ENCODE measurements at places on chromosomes 3 and 15.

- no peak for DNase-seq
These were observed 43.9 kb downstream of the GOLIM4 start for GRCh38 chr3:168051531-168052471.

DNA sequence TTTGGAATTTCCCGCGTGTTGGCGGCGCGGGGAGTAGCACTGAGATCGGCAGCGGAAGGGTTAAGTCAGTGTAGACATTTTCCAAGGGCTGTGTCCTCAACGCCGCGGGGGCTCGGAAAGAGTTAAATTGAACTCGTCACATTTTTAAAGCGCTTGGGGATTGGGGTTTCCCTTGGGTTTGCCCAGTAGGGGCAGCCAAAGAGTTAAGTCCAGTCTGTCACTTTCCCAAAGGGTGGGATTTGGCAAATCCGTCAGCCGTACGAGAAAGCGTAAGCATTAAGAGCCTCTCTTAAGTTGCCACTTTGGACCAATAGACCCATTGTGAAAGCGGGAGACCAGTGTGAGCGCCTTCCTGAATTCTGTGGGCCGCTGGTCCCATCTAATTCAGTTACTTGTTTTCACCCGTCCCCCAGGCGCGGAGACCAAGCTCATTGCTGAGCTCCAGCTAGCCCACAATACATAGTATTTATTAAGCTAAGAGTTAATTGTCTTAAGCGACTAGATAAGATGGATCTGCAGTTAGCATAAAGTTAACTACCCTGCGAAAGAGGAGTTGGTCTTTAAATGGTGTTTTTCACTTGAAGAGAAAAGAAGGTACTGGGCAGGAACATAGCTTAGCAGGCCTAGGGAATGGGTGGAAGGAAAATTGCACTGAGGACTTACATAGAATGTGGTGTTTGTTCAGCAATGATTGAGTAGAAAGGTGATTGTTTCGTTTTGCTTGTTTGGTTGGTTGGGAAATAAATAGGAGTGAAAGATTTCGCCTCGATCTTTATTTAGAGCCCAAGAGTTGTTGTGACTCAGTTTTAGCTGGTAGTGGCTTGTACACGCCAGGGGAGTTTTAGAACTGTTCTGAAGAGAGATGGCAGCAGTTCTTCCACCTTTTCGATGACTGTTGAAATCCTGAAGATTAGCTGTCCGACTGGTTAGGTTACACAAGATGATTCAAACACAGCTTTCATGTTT, 932 bp downstream of the ARL8B start:
- DNase-seq = peak; percentile 31

DNA sequence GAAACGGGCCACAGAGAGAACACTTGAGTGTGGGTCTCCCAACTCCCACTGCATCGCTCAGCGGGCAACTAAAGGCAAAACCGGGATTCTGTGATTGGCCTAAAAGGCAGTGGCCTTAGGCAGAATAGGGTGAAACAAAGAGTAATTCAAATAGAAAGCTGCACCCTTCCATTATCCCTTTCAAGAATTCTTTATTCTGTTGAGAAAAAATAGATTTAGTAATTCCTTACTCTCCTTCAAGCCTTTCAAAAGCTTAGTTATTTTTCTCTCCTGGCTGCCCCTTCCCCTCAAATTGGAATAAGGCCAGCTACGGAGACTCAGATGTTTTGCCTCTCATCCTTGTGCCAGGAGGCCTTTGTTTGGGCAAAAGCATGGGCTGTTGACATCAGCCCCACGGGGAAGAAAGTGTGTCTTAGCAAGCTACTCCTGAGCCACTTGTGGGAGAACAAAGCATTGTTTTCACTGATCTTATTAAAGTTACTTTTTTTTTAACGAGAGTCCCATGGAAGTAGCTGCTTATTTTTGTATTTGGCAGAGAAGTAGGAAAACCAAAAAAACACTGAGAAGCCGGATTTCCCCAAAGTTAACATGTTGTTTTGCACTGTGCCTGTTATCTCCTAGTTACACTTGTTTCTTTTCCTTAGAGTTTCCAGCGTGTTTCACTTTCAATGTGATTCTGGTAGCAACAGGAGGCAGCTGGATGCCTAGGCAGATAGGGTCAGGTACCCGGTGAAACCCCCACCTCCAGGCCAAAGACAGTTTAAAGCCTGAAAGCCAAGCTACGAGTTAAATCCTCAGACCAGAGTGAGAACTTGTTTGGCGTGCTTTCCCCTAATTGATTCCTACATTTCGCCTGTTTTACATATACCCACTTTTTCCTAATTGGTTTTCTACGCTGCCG, 2.2 kb downstream of the ST6GAL1 start:
- no peak for DNase-seq

DNA sequence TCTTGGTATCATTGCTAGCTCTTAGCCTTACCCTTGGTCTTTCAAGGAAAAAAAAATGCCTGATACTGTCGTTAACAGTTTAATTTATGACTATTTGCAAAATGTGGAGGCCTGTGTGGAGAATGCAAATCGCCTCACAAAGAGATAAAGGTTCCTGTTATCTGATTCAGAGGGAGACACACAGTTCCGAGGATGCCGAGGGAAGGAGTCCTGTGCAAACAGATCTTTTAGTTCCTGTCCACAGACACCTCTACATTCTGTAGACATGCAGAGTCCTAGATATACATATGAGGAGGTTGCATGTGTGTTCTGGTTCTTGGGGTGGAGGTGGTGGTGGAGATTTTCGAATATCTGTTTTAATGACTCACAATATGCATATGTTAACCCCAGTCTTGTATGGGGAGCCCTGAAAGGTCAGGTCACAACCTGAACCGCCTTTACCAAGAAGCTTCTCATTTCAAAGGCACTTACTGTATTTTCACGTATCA, 5.7 kb downstream of the NR2F2 start:
- DNase-seq = no peak

GRCh38 chr15:50883903-50884302, 24.6 kb upstream of the AP4E1 start:
- no peak for DNase-seq

DNA sequence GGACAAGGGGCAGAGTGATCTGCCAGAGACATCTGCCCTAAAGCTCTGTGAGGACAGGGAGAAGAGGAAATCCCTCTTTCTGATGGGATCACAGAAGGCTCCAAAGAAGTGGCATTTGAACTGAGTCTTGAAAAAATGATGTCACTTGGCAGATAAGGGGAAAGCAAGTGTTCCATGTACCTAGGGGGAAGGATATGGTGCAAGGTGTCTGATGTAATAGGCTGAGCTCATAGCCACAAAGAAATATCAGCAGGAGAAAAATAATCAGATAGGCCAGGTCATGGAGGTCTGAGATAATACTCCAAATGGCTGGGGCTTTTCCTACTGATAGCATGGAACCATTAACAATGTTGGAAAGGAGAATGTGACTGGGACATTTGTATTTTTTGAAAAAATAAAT, 468.4 kb upstream of the MDFIC2 start:
- no peak for DNase-seq

GRCh38 chr3:141498598-141499223, 11.9 kb downstream of the RASA2 start:
- DNase-seq = no peak

- no peak for DNase-seq
These were observed 35.4 kb downstream of the EPHB3 start for GRCh38 chr3:184596886-184597575.

DNA sequence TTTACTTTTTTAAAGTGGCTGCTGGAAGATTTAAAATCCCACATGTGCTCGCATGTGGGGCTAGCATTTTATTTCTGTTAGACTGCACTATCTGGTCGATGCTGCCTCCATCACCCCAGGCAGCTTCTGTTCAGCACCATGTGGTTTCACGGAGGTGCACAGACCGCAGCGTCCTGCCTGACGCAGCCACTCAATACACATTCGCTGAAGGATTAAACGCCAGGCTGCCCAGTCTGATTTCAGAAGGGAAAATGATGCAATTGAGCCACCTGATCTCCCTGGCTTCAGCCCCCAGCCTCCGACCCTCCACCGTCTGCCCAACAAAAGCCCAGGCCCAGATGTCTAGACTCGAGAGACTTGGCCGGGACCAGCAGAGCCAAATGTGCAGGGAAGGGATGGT, 84.5 kb downstream of the MEGF11 start:
- no peak for DNase-seq

- DNase-seq = no peak
These were observed 11.5 kb downstream of the SLC51A start for GRCh38 chr3:196227629-196228493.

GRCh38 chr3:3383461-3383860, 204.0 kb upstream of the CRBN start:
- no peak for DNase-seq

GRCh38 chr3:59372346-59372745, 322.5 kb upstream of the CFAP20DC start:
- DNase-seq = no peak

DNA sequence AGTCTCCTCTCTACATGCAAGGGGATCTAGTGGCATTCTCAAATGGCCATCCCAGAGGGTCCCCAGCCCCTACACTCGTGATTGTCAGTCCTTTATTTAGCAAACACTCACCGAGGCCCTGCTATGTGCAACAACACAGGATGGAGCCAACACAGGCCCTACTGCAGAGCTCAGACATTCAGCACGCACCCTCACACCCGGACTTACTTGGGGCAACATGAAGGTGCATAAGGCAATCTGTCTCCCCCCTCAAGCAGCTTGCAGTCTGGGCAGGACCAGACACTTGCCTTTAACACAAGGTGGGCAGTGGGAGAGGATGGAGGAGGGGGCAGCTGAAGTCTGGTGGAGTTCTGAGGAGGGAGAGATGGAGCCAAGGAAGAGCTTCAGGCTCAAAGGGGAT, 258.4 kb downstream of the XXYLT1 start:
- DNase-seq = peak; percentile 13

GRCh38 chr3:197191897-197192296, 106.5 kb downstream of the DLG1 start:
- DNase-seq = no peak

GRCh38 chr3:112143251-112143650, 10.2 kb upstream of the GCSAM start:
- DNase-seq = no peak

GRCh38 chr3:120040813-120041377, 53.4 kb downstream of the GSK3B start:
- DNase-seq = peak; percentile 31

DNA sequence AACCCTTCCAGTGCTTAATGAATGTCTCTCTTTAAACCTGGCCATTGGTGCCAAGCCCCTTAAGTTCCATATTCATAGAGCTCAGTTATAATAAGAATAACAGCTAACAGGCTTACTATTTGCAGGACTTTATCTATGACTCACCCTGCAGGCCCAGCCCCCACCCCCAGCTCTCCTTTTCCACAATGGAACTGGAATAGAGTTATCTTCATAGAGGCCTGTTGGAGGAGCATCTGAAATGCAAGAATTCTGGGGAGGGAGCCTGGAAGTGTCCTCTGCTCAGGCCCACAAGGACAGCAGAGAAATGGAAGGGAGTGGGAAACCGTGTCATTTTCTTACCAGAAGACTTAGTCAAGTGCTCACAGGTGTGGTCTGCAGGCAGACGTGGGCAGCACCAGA, 52.8 kb downstream of the SEMA5B start:
- DNase-seq = no peak

- no peak for DNase-seq
These were observed 1.5 kb downstream of the CD80 start for GRCh38 chr3:119557877-119558269.

- no peak for DNase-seq
These were observed 65.7 kb downstream of the TMCC1 start for GRCh38 chr3:129827765-129828164.

DNA sequence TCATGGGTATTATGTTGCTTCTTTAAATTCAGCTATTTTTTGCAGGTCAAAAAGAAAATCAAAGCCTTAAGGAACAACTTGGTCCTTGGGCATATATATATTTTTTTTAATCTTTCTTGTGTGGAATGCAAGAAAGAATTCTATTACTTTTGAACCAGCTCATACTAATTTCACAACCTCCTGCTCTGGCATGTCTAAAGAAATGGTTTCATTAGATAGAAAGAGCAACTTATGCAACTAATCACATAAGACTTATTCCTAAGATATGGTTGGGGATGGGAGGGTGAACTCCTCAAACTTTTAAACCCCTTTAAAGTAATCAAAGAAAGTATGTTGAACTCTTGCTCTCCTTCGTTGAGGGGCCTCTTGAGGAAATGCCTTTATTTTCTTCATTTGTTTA, 114.9 kb downstream of the GMNC start:
- DNase-seq = no peak

DNA sequence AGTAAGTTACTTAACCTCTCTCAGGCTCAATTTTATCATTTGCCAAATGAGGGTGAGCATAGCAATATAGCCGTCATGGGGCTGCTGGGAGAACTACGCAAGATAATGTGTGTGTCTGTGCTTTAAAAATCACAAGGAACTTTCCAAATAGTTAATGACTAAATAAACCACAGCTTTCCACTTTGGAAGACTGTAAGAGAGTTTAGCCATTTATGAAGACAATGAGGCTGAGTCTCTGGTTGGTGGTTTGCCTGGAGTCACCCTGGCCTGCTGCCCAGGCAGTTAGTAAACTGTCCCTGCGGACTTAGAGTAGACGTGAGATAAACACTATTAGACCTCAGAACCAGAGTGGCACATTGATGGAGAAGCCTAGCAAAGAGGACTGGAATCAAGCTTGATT, 357.7 kb downstream of the CLSTN2 start:
- no peak for DNase-seq

DNA sequence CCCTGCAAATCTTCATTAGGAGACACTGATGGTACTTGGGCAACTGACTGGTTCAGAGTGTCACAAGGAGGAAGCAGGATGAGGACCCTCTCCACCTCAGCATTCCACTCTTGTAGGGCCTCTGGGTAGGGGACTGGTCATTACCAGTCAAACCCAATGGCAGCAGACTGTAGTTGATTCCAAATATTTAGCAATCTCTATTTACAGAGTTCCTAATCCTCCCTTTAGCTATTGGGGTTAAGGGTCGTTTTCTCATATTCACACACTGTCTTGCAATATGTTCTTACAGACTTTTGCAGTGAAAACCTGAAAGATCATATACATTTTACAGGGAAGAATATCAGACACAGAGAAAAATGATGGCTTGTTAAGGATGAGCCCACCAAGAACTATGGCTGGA, 397.7 kb downstream of the GAP43 start:
- no peak for DNase-seq

- no peak for DNase-seq
These were observed 9.3 kb downstream of the ZPLD1 start for GRCh38 chr3:102444101-102444500.

DNA sequence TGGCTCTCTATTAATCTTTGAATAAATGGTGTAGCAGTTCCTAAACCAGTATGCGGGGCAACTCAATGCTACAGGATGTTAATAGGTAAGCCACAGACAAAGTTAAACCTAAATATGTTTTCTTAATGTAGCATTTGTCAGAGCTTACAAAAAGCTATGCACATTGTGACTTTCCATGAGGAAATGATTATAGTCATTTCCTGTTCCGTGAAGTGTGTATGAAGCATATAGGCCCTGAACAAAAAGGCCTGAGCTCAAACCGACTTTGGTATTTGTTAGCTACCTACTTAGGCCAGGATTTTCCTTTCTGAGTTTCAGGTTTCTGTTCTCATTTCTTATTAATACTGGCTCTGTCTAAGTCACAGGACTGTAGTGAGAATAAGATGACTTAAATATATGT, 14.2 kb downstream of the ZNF80 start:
- DNase-seq = no peak

Data from H9 (cell line).